Inflammatory macrophage treated with lipopolysaccharide for 4 hours (primary cell): ENCODE measurements at places on chromosomes 6 and 20.

DNA sequence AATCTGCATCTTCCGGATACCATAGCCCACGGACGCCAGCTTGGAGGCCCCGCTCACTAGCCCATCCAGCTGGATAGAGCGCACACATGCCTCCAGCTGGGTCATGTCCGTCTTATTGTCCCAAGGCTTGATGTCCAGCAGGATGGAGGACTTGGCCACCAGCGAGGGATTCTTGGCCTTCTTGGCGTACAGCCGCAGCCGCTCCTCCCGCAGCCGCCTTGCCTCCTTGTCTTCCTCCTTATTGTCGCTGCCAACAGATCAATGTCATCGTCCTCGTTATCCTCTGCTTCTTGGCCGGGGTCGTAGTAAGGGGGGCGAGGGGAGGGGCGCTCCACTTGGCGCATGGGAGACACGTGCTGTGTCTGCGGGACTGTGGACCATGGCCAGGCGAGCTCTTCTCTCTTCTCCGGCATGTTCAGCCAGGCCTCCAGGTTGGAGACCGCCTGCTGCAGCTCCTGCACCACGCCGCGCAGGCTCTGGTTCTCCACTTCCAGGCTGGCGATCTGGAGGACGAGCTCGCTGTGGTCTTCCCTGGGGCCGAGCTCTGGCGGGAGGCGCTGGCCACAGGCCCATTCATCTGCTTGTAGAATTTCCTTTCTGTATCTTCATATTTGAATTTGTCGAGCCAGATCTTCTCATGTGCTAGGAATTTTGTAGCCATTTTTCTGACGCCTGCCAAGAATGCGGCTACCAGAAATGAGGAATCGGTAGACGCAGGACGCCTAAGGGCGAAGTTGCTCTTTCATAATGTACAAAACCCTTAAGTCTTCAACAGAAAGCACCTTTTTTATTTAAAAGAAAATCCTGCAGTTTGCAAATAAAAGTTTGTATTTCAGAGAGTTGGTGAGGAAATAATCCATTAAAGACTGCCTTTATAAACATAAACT lies 60.1 kb upstream of the PTPRK start:
- no peak for DNase-seq

- DNase-seq: no peak
These were observed 63.4 kb downstream of the TXNDC5 start for GRCh38 chr6:7846966-7847818.

- no peak for DNase-seq
These were observed 181.4 kb downstream of the MOXD1 start for GRCh38 chr6:132219901-132220300.

GRCh38 chr6:126170978-126171382 lies 168.9 kb upstream of the CENPW start:
- peak; percentile 36 for DNase-seq

DNA sequence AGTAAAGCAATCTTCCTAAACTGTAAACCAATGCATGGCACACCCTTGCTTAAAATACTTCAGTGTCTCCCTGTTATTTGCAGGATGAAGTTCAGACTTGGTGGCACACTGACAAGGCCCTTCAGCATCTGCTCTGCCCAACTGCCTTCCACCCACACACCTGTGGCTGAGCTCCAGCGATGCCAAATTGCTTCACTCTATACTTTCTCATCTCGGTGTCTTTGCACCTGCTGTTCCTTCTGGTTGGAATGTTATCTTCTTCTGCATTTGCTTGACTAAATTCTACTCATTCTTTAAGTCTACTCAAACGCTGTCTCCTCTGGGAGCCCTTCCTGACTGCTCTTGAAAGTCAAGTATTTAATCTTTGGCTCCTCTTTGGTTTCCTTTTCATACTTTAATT lies 100.1 kb upstream of the SUPT3H start:
- no peak for DNase-seq

GRCh38 chr6:75296811-75297779 lies 12.5 kb upstream of the TMEM30A start:
- DNase-seq: peak; percentile 64
